ENCODE measurements at places on chromosomes 12 and 14. TPM values are rescaled to one million over a fixed set of nuclear protein-coding genes. Genes with fewer than 3 reads are reported as not detected.

Gene TAOK3
- total RNA-seq: 7.5 TPM

Gene AMIGO2
- 183 TPM for total RNA-seq

Gene SLC17A8
- not detected for total RNA-seq

Gene POLE2
- 13.1 TPM for total RNA-seq

Gene KRT80
- total RNA-seq: 71.8 TPM

Gene GALNT9
- total RNA-seq: 6.8 TPM

Gene ANKS1B
- total RNA-seq: 0.73 TPM

Gene FGF6
- not detected for total RNA-seq

Gene CDK4
- total RNA-seq: 268 TPM

Gene MAP3K9
- total RNA-seq: 4.7 TPM

Gene TAS2R13
- total RNA-seq: not detected

Gene DNAH10
- 0.35 TPM for total RNA-seq

Gene C12orf60
- total RNA-seq: 0.95 TPM

Gene IFNG
- not detected for total RNA-seq

Gene TMX1
- 40.0 TPM for total RNA-seq

Gene TROAP
- total RNA-seq: 97.1 TPM

Gene SLC7A7
- total RNA-seq: 10.1 TPM

Gene TMEM119
- 0.05 TPM for total RNA-seq

Gene KRT73
- total RNA-seq: not detected

Gene CCNT1
- total RNA-seq: 15.9 TPM

Gene SLC6A15
- 1.9 TPM for total RNA-seq

Gene MMP14
- 0.94 TPM for total RNA-seq

Gene PLD4
- not detected for total RNA-seq

Gene SLCO1C1
- total RNA-seq: not detected

Gene LRRC10
- total RNA-seq: not detected

Gene TMEM63C
- 1.0 TPM for total RNA-seq

Gene GYS2
- not detected for total RNA-seq

Gene ATF7IP
- 6.0 TPM for total RNA-seq

Gene LHX5
- not detected for total RNA-seq

Gene GPD1
- 0.19 TPM for total RNA-seq

Gene GRIP1
- 7.8 TPM for total RNA-seq

Gene SLC4A8
- 1.0 TPM for total RNA-seq

Gene FAM90A1
- total RNA-seq: not detected

Gene KLRB1
- not detected for total RNA-seq

Gene SVOP
- not detected for total RNA-seq

Gene VDR
- total RNA-seq: 3.6 TPM

Gene SLC25A47
- not detected for total RNA-seq

Data from A549 treated with RU486 at 1 μM for 4 hours (cell line).